ENCODE measurements at places on chromosomes 2 and 18. TPM values are rescaled to one million over a fixed set of nuclear protein-coding genes. Genes with fewer than 3 reads are reported as not detected.

The UBXN2A gene
- total RNA-seq, result 18.8 TPM

DNA sequence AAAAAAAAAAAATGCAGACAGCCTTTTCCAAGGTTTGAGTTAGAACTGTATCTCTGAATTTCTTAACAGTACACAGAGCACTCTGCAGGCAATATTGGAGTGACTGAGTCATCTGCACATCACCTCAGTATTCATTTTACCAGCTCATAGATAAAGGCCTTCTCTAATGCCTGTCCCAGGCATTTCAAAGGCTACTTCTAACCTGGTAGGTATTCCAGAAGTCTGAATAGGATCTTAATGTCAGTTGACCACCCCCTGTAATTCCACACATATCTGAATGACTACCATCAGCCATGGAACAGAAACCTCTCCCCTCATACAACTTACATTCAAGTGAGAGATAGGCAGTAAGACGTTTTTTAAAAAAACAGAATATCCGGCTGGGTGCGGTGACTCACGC, 9.0 kb downstream of the METTL21A start:
- no peak for DNase-seq

The EML6 gene
- total RNA-seq, result 2.6 TPM

The MC4R gene
- total RNA-seq, result not detected

- no peak for DNase-seq
Observed at GRCh38 chr2:230871361-230872150, 6.8 kb downstream of the ITM2C start.

DNA sequence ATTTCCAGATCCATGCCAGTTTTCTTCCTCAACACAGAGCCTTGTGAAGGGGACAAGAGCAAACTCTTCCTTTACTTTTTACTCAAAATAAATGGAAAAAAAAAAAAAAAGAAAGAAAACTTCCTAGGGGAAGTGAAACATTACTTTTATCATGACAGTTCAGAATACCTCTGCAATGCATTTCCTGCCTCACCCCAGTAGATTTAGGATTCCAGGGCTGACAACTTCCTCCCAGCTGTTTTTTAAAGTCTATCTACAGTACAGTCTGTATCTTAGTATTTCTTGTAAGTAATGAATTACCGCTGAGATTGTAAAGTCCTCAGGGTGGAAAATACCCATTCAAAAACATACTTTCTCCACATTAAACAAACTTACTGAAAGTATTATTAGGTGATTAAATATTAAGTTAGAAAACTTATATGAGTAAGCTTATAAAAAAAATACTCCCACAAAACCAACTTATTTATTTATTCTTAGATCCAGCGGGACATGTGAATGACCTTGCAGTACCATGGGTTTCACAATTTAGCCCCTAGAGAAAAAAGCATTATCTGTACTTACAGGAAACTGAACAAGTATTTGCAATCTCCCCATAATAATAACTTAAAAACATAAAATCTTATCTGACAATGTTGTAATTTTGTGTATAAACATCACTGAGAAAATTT, 117.7 kb downstream of the RBMS1 start:
- peak; percentile 57 for DNase-seq

- no peak for DNase-seq
Observed at GRCh38 chr2:46045888-46046287, 251.3 kb upstream of the EPAS1 start.

The LDLRAD4 gene
- total RNA-seq, result 28.2 TPM

DNA sequence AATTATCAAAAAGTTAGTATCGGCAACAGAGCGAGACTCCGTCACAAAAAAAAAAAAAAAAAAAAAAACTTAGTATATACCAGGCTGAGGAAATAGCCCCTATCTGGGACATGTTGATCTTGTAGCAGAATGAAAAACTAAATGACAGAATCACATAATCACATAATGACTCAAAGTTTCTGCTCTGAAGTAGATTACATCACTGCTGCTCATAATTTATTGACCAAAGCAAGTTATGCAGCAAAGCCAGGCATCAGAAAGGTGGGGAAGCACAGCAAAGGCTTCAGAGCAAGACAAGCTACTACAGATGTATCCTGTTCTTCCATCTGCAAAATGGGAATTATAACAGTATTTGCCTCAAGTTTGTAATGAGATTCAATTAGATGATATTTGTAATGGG, 68.1 kb downstream of the BOD1L2 start:
- no peak for DNase-seq

- no peak for DNase-seq
Observed at GRCh38 chr2:72942881-72943418, 25.6 kb downstream of the EMX1 start.

The LDAH gene
- total RNA-seq, result 15.8 TPM

The LRRC30 gene
- 0.69 TPM for total RNA-seq

The ATIC gene
- total RNA-seq, result 22.9 TPM

DNA sequence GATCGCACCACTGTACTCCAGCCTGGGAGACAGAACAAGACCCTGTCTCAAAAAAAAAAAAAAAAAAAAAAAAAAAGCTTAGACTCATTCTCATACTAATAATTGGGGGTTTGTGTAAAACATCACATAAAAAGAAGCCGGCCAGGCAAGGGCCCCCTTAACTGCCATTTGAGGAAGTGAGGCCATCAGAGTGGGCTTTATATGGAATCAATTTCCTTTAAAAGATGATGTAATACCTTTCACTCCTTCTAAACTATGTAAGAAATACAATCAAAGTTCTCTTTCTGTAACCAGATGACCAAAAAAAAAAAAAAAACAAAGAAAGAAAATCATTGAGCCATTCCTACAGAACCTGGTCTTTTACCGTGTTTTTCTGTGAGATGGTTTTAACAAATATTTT, 13.1 kb upstream of the GPR55 start:
- no peak for DNase-seq

GRCh38 chr2:669323-669722, 7.9 kb downstream of the TMEM18 start:
- no peak for DNase-seq

All from skin of body (tissue), 3 donors.